ENCODE measurements at places on chromosomes 4 and X.

DNA sequence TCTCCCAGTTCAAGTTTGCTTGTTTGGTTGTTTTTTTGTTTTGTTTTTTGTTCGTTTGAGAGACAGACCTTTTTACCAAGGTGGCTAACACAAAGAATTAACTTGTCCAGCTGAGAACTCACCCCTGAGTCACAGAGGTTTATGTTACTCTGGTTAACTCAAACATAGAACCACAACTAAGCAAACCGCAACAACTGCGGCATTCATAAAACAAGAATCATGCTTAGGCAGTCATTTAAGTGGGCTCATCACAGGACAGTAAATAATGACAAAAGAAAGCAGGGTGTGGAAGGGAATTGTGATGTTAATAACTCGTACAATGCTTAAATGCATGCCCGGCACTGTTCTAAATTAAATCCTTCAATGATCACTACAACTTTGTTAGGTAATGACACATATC is 24.7 kb upstream of the IL13RA1 start:
- DNase-seq: peak; percentile 17

DNA sequence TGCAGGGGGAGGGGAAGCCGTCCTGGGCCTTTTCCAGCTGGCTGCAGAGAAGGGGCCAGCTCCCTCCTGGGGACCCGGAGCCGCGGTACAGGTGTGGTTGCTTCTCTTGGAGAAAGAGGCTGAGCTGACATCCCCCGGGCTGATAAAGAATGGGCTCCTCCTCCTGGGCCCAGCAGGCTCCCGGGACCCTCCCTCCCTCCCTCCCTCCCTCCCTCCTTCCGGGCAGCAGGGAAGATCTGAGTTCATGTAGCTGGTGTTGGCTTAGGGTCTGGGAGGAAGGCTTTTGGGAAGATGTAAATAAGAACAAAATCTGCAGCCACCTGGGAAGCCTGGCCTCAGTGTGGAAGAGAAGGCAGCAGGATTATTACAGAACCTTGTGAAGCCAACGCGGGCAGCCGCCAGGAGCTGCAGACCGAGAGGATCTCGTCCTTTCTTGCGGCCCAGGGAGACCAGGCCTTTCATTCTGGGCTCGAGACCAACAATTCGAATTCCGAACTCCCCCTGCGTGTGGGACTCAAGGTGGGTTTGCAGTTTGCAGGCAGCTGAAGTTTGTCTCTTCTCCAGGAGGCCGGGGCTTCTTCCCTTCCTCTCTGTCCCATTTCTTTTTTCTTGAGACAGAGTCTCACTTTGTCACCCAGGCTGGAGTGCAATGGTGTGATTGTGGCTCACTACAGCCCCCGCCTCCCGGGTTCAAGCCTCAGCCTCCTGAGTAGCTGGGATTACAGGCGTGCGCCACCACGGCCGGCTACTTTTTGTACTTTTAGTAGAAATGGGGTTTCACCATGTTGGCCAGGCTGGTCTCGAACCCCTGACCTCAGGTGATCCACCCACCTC is at the start of gene PLCXD1:
PLCXD1 (plus strand) TSS at position 216 of the 834 bp plus-strand sequence. CDS start 2,807 bp downstream, outside the sequence.
- DNase-seq: no peak

DNA sequence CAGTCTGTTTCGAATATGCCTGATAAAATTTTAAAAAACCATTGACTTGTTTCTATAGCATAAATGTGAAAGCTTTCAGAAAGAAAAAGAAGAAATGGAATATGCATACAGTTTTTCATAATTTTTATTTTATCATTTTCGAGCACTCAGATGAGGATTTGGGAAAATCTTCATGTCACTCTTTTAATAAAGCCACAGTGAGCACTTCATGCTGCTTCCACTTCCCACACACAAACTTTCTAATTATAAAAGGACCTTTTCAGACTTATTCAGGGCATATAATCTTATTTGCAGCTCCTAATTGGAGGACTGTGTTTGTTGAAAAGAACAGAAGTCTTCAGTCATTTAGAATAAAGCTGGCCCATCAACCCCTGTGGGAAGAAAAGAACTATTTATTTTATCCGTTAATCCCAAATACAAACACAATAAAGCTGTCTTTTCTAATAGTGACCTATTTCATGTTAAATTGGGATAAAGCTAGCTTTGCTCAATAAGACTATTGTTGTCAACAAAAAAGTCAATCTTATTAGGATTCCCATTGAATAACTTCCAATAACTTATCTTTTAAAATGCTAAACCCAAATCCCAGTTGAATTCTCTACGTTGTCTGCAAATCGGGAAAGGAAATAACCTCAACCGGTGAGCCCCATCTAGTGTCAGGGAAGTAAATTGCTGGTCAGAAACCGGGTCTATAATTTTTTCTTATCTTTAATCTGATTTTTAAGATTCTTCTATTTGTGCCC is 211.5 kb downstream of the PDGFRA start:
- peak; percentile 60 for DNase-seq

DNA sequence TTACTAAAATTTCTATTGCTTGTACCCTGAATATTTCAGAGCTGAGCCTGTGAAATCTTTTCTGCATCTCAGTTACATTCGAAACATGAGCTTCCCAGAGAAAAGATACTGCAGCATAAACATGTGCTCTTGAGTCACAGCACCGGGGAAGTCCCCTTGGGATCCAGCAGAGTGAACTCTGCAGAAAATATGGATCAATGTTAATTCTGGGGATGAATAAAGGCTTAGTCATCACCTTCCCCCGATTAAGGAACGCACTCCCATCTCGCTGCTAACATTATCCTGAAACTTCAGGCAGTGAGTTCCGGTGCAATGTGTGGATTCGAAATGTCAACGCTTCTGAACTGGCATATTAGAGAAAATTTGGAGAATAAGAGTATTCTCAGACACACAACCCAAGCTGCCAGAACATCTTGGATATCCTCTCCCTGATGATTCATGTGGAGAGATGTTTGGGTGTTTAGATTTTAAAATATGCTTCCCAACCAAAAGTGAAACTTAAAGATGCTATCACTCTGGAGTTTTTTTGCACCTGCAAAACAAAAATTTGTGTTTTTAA is 90.8 kb downstream of the IRF2 start:
- DNase-seq: peak; percentile 20

DNA sequence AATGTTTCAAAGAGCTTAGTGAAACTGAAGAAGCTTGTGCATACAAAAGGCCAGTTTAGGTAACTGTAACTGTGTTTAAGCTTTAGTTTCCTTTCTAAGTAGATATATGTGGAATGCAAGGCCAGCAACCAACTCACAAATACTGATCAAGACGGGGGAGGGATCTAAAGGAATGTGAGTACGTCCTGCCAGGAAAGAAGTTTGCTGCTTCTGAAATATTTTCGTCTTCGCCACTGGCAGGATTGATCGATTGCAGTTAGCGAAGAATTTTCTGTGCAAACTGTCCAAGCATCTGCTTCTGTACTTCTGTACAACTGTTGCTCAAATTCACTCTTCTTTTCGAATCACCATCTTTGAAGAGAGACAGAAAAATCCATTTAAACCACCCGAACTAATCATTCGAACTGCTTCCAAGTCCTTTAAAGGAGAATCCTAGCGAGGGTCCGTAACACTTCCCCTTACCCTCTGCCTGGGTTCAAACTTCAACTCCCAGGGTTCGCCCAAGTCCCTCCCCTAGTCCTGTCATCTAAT is 373 bp upstream of the INTS6L start:
- no peak for DNase-seq

DNA sequence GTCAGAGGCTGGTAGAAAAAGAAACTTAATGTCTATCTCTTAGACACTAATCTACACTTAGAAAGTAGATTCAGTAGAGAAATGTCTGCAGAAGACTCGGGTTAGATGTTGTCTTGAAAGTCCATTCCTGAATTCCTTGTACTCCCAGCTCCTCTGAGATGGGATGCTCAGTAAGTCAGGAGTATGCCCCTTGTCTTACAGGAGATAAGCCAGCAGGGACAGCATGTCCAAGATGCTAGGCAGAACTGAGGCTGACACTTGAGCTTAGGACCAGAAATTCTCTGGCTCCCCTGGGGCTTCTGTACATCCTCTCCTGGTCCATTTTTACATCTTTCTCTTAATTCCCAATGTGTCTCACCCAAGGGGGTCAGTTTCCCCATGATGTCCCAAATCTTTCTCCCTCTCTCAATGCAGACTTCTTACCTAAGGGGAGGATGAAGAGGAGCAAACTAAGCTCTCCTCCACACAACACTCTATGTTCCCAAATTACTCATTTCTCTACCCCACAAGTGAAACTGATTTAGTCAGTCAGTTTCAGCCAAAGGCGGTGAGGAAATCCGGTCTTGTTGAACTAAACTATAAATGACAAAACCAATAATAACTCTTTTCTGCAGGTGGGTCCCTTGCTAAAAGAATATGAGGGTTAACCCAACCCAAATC is 558.2 kb upstream of the DIPK2B start:
- DNase-seq: no peak

GRCh38 chr4:304969-305680 is at the start of gene ZNF732:
TSS of gene ZNF732 (minus strand) at chr4:305474. CDS start at chr4:305310, 164 bp downstream.
- DNase-seq: no peak

GRCh38 chr4:144658015-144658567 is 12.1 kb downstream of the HHIP start:
- DNase-seq: no peak

DNA sequence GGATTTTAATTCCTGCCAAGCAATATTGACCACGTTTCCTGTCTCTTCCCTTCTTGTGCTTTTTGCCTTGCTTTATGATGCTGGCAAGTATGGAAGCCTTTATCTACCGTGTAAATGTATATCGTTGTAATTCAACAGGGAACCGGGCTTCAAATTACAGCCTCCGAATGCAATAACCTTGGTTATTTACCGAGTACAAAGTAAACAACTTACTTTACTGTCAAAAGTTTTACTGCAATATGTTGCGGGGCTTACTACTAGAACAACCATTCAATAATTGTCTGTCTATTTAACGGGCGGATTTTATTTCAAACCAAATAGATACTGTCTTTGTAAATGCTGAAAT is 73.1 kb downstream of the PALLD start:
- DNase-seq: no peak

- no peak for DNase-seq
Observed at GRCh38 chr4:183503497-183504063, 1.3 kb upstream of the ING2 start.

GRCh38 chr4:139454111-139455045 is at the start of gene RAB33B:
TSS of gene RAB33B (plus strand) at chr4:139454121. CDS start at chr4:139454196, 75 bp downstream.
- DNase-seq: no peak

DNA sequence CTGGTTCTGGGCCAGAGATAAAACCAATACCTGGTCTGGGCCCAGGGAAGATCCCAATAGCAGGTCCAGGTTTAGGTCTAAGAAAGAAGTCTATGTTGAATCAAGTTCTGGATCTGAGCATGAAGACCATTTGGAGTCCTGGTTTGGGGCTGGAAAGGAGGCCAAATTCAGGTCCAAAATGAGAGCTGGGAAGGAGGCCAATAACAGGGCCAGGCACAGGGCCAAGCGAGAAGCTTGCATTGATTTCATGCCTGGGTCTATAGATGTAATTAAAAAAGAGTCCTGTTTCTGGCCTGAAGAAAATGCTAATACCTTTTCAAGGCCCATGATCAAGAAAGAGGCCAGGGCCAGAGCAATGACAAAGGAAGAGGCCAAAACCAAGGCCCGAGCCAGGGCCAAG is 3.4 kb downstream of the GPRASP1 start:
- no peak for DNase-seq

GRCh38 chr4:41731569-41732126 is 16.9 kb downstream of the PHOX2B start:
- DNase-seq: no peak

GRCh38 chr4:181938631-181939030 is 304.6 kb upstream of the TENM3 start:
- DNase-seq: no peak

DNA sequence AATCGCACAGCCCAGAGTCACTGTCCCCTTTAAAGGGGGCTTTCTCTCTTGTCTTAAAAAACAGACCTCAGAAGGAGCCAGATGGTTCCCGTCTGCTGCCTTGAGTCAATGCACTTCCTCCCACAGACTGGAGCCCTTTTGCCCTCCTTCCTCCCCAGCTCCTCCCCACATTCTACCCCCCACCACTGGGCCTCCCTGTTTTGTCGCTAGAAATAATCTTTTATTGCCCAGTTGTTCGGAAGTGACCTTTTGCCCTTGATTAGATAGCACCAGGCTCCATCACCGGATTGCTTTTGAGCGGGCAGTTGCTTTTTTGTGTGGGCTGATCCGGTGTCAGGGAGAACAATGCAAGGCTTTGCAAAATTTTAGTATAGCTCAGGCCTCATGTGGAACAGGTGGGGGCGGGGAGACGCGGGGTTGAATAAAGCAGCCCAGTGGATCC is 47.7 kb downstream of the SPRY1 start:
- peak; percentile 86 for DNase-seq

- DNase-seq: peak; percentile 4
Observed at GRCh38 chr4:137370679-137371078, 161.6 kb downstream of the PCDH18 start.

- DNase-seq: no peak
Observed at GRCh38 chrX:115393271-115393670, 103.8 kb downstream of the LUZP4 start.

GRCh38 chrX:14038375-14039085 is 8.8 kb upstream of the GEMIN8 start:
- no peak for DNase-seq

- DNase-seq: no peak
Observed at GRCh38 chr4:172751550-172751949, 417.1 kb upstream of the GALNT7 start.

GRCh38 chr4:173403051-173403450 is 4.1 kb upstream of the SCRG1 start:
- DNase-seq: no peak

DNA sequence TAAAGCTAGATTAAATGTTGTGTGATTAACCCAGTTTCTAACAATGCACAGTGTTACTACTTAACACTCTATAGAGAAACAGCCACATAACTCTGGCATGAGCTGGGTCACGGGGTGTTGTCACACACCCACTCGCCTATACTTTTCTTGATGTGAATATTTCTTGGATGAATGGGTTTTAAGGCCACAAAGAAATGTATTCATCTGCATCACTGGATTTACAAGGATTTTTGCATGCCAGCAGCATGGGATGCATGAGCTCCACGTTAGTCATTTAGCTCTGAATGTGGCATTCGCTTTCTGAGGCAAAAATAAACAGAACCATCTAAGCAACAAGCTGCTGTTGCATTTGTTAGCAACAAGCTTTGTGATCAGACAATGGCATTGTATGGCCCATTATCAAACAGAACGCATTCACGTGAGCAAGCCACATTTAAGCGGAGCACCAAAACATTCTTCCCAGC is 89.7 kb downstream of the LRP2BP start:
- no peak for DNase-seq

GRCh38 chr4:73650250-73650649 is 30.0 kb upstream of the RASSF6 start:
- DNase-seq: no peak
